ENCODE measurements at places on chromosomes 3 and 15.

- no peak for DNase-seq
Measured at GRCh38 chr15:40046721-40047414, 7.9 kb upstream of the SRP14 start.

DNA sequence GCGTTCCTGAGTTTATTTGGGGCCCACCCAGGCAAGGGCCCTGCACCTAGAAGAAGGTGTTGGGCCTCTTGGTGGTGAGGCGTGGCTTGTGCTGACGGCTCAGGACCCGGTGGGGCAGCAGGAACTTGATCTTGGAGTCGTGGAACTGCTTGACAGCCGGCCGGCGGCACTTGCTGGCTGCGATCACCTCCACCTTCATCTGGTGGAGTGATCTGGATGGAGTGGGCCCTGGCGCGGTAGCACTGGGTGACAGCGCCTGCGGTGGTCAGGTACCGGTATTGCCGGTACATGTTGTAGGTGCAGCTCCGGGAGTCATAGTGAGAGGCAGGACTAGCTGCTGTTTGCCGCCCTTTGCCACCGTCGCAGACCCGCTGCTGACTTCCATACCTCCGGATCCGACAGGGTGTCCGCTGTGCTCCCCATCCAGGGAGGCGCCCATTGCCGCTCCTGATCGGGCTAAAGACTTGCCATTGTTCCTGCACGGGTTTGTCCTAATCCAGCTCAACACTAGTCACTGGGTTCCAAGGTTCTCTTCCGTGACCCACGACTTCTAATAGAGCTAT lies 136.8 kb downstream of the ANO10 start:
- no peak for DNase-seq

DNA sequence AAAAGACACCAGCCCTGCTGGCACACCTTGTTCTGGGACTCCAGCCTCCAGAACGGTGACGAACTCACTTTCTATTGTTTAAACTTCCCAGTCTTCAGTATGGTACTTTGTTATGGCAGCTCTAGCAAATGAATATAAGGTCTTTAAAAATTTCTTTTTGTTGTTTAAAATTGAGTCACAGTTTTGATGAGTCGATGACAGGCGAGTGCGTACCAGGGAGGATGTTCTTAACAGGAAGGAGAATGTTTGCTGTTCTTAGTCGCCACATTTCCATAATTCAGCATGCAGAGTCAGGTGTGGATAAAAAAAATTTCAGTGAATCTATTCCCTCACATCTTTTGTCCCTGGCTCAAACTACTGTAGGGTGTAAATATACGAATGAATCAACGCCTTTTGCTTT lies 12.4 kb downstream of the DNASE1L3 start:
- no peak for DNase-seq

- DNase-seq, result no peak
Measured at GRCh38 chr3:179179979-179180759, 32.0 kb downstream of the PIK3CA start.

DNA sequence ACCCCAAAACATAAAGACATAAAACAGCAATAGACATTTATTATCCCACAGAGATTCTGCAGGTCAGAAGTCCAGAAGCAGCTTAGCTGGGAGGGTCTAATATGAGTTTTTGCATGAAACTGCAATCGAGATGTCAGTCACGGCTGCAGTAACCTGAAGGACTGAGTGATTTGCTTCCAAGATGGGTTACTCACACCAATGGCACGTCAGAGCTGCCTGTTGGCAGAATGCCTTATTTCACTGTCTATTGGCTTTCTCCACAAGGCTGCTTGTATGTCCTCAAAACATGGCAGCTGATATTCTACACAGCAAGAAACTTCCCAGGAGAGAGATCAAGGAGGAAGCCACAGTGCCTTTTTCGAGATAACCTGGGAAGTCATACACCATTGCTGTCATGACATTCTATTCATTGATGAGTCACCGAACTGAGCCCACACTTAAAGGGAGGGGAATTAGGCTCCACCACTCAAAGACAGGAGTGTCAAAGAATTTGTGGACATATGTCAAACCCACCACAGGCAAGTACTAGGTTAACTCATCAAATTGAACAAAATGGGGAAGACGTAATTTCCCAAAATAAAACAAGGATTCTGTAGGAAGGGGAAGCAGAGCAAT lies 122.2 kb downstream of the SYNPR start:
- no peak for DNase-seq

GRCh38 chr3:194817592-194817930 lies 131.9 kb downstream of the FAM43A start:
- no peak for DNase-seq
